ENCODE measurements at places on chromosomes 12 and 14.

DNA sequence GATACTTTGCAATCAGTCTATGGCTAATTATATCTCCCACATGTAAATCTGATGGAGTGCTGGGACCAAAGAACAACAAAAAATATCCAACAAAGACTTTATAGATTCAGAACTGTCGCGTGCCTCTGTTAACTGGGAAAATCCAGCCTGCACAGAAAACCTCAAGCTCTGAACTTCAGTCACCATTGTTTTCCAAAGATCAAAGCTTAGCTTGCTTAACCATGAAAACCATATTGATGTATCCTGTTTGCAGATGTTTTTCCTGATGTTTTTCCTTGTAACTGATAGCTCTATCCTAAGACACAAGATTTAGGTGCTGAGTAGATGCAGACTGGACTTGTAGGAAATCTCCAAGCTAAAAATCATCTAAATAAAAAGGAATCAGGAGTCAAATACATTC is 163.7 kb downstream of the GXYLT1 start:
- no peak overlapping the region for H3K4me3 ChIP-seq
- no peaks in the 10 kb centered on the region for H3K27me3 ChIP-seq
- H3K4me1 ChIP-seq: no peaks in the 10 kb centered on the region
- DNase-seq: no peak

GRCh38 chr14:98198385-98198784 is 1073.6 kb downstream of the BCL11B start:
- no peak overlapping the region for H3K4me3 ChIP-seq
- no peak overlapping the region for H3K27ac ChIP-seq
- no peaks in the 10 kb centered on the region for H3K36me3 ChIP-seq
- DNase-seq: no peak
- no peaks in the 10 kb centered on the region for H3K27me3 ChIP-seq

GRCh38 chr12:104463368-104463767 is 6.6 kb downstream of the CHST11 start:
- H3K36me3 ChIP-seq: no peaks in the 10 kb centered on the region
- no peak overlapping the region for H3K27ac ChIP-seq
- no peak overlapping the region for H3K4me3 ChIP-seq
- no peaks in the 10 kb centered on the region for H3K4me1 ChIP-seq
- H3K27me3 ChIP-seq: no peaks in the 10 kb centered on the region
- no peak for DNase-seq

DNA sequence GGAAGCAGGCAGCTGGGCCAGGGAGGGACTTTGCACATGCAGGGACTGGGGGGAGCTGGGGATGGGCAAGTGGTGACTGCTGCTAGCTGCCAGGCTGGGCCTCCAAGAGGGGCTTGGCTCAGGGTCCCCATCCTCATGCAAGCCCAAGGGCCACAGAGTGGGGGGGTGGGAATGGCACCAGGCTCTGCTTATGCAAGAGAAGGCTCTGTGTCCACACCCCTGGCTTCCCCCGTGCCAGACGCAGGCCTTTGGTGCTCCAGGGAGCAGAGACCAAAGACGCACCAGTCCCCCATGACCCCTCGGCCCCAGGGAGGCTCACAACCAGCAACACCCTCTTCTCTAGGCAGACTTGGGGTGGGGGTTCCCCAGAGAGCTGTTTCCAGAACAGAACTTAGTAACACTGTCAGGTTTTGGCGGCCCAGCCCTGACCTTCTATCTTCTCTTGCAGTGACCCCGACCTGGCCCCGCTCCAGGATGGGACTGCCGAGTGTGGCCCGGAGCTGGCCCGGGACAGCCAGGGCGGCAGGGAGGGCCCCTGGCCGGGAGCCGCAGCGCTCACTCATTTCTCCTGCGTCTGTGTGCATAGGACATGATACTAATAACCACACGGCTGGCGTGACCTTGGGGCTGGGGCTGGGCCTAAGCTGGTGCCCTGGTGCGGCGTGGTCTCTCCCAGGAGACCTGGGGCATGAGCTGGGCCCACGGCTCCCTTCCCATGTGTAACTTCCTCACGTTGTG is 14.3 kb downstream of the XRCC3 start:
- no peak overlapping the region for H3K27ac ChIP-seq
- no peaks in the 10 kb centered on the region for H3K27me3 ChIP-seq
- no peak overlapping the region for H3K4me3 ChIP-seq
- peaks cover 23% of the 10 kb centered on the region for H3K36me3 ChIP-seq
- H3K4me1 ChIP-seq: peaks cover 35% of the 10 kb centered on the region
- no peak for DNase-seq

- no peak for DNase-seq
- no peaks in the 10 kb centered on the region for H3K27me3 ChIP-seq
- H3K36me3 ChIP-seq: no peaks in the 10 kb centered on the region
- H3K4me3 ChIP-seq: no peak overlapping the region
Observed at GRCh38 chr12:10896854-10897253, 12.5 kb downstream of the TAS2R13 start.

DNA sequence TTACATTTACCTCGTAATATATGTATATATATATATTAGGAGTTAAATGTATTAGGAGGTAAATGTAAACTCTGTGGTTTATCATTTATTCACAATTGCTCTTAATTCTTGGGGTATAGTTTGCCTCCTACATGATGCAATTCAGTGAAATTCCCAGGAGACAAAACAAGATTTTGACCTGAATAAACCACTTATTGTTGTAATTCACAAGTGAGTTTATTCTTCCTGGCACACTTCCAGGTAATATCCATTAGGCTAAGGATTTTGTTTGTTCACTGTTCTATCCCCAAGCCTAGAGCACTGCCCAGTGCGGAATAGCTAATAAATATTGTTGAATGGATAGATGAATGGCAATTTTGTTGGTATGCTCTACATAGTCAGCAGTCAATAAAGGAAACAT is 3.0 kb downstream of the SMIM10L1 start:
- DNase-seq: no peak
- no peak overlapping the region for H3K4me3 ChIP-seq
- peaks cover 4% of the 10 kb centered on the region for H3K36me3 ChIP-seq
- H3K4me1 ChIP-seq: peaks cover 4% of the 10 kb centered on the region

DNA sequence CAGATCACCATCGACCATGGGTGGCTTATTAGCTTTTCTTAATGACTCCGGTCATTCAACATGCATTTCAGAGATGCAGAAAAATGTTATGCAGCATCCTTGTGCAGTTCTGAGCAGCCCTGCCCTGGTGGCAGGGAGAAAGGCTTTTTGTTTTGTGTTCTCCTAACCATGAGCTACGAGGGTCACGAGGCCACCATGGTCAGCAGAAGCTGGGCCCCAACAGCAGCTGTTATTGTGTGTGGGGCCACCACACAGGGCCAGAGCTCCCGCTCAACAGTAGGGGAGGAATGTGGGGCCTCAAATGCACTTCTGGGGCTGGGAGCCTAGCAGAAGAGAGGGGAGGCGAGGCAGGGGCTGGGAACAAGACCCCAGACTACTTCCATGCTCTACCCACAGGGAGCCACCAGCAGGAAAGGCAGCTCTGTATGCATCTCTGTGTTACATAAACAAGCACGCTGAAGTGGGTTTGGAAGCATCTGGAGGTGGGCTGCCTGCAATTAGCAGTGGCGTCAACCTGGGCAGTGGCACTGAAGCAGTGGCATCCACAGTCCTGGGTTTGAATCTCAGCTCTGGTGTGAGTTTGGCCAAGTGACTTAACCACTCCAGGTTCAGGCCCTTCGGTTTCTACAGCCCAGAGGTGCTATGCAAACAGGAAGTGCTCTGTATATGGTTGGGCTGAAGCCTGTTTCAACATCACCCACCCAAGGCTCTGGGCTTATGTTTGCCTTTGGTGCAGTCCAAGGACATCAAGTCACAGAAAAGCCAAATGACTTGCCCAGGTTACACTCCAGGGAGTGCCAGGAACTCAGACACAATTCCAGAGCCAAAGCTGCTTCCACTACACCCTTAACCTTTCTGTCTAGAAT is 16.3 kb downstream of the GLTP start:
- no peak overlapping the region for H3K4me3 ChIP-seq
- DNase-seq: no peak
- peaks cover 27% of the 10 kb centered on the region for H3K4me1 ChIP-seq
- no peaks in the 10 kb centered on the region for H3K27me3 ChIP-seq
- peaks cover 47% of the 10 kb centered on the region for H3K36me3 ChIP-seq
- peak overlapping the region; percentile 91 for H3K27ac ChIP-seq

GRCh38 chr12:79933532-79934264 is 1.2 kb downstream of the PPP1R12A start:
- H3K36me3 ChIP-seq: no peaks in the 10 kb centered on the region
- peak overlapping the region; percentile 93 for H3K27ac ChIP-seq
- H3K4me3 ChIP-seq: peak overlapping the region; percentile 92
- H3K4me1 ChIP-seq: no peaks in the 10 kb centered on the region

GRCh38 chr12:202081-202731 is 11.8 kb downstream of the SLC6A12 start:
- no peaks in the 10 kb centered on the region for H3K4me1 ChIP-seq
- no peak for DNase-seq
- no peak overlapping the region for H3K4me3 ChIP-seq
- no peaks in the 10 kb centered on the region for H3K27me3 ChIP-seq
- H3K27ac ChIP-seq: no peak overlapping the region

DNA sequence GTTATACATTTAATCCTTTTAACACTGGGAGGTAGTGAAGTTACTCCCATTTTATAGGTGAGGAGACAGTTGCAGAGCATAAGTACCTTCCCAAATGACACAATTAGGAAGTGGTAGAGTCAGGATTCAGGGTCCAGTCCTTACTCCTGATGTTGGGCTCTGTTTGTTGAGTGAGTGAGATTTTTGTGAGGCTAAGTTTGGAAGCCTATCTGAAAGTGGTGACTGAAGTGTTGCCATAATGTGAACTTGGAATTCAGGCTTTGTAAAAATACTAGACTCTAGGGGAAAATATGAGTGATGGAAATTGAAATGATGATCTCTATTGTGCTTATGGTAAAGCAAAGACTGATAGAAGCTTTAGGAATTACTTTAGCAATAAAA is 2.2 kb downstream of the NUDT4 start:
- H3K4me3 ChIP-seq: peak overlapping the region; percentile 91
- H3K27me3 ChIP-seq: no peaks in the 10 kb centered on the region
- H3K36me3 ChIP-seq: no peaks in the 10 kb centered on the region
- DNase-seq: no peak
- peak overlapping the region; percentile 97 for H3K27ac ChIP-seq

DNA sequence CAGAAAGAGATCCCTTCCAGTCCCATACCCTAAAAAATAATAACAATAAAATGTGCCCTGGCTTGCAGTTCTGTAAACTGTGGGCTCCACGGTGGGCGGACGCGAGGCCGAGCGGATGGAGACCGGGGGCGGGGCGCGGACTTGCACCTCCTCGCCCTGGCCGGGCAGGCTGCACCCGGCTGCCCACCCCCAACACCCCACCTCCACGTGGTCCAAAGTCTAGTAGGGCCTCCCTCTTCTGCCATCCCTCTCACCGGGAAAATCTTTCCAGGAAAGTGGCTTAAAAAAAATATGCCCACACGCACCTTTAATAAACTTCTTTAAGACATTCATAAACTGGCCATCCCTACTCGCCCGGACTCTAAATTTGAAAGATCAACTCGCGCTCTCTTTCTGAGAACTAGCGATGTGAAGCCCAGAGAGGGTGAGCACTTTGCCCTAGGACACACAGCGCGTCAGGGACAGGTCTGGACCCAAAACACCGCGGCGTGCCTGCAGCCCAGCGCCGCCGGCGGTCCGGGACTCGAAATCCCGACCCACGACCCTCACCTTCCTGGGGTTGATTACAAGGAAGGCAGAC is 1.9 kb upstream of the BCL11B start:
- no peaks in the 10 kb centered on the region for H3K36me3 ChIP-seq
- peaks cover 26% of the 10 kb centered on the region for H3K4me1 ChIP-seq
- H3K4me3 ChIP-seq: peak overlapping the region; percentile 79
- no peak for DNase-seq
- no peaks in the 10 kb centered on the region for H3K27me3 ChIP-seq
- peak overlapping the region; percentile 82 for H3K27ac ChIP-seq

DNA sequence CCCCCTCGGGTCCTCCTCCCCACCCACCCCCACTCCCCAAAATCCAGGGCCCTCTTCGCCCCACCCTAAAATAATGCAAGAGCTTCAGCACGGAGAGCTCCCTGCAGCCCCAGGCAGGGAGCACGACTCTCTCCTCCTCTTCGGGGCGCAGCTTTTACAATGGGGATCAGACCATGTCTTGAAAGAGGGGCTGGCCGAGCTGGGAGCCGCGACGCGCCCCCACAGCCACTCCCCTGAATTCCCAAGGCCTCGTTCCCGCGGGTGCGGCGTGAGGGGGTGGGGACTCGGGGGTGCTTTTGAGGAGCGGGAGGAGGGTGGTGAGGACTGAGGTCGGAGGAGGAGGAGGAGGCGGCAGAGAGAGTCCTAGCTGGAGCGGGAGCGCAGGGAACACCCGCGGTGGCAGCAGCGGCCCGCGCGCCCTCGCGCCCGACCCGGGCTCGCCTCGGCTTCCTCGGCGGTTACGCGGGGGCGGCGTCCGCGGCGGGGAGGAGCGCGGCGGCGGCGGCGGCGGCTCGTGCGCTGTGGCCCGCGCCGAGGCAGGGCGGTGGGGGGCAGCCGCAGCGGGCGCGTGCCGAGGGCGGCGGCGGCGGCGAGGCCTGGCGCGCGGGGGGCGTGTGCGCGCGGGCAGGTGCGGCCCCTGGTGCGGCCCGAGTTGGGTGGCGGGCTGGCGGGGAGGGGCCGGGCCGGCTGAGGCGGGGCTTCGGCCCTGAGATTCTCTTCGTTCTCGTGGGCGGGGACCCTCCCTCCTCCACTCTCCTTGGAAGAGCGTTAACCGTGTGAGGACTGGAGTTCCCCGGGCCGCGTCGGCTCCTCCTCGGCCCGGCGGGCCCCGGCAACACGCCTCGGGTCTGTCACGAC is at the start of gene ANKS1B:
Gene ANKS1B (minus strand): TSS at position 666 of the 858 bp plus-strand sequence. CDS start 699 bp downstream, outside the sequence.
- peaks cover 10% of the 10 kb centered on the region for H3K27me3 ChIP-seq
- no peaks in the 10 kb centered on the region for H3K36me3 ChIP-seq
- H3K4me1 ChIP-seq: peaks cover 26% of the 10 kb centered on the region
- peak within 1 kb of the TSS; percentile 48 for H3K4me3 ChIP-seq
- H3K27ac ChIP-seq: peak within 1 kb of the TSS; percentile 79

DNA sequence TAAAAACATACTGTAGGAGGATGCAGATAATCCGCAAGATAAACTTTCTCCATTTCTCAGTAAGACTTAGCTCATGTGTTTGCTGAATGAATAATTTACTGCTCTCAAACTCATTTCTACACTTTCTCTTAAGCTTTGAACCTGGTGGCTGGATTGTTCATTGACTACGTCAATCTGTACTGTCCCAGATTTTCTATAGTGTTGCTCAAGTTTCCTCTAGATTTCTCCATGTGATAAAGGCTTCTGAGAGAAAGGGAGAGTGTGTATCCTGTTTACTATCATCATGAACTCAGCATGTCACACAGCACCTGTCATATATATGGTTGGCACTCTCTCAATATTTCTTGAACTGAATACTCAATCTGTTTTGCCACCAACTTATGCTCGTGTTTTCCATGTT is 518.0 kb upstream of the TBX3 start:
- no peak for DNase-seq
- H3K4me1 ChIP-seq: no peaks in the 10 kb centered on the region
- H3K4me3 ChIP-seq: no peak overlapping the region

All from esophagus squamous epithelium (tissue), 5 donors.